ENCODE measurements at places on chromosomes 1 and 21.

- no peak for DNase-seq
Observed at GRCh38 chr1:116984406-116985160, 17.0 kb upstream of the CD101 start.

DNA sequence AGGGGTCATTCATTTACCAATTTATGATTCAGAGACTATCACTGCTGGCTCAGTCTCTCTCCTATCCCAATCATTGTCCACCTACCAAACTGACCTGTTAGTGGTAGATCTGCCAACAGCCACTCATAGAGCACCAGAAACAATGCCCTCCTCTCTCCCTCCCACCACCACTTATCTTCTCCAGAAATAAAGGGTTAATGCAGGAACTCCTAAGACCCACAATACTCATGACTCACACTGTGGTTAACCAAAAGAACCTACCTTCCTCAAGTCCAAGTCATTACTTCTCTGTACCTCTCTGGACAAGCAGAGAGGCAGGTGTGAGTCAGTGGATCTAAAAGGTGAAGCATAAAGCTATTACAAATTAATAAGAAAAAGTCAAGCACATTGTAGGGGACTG, 40.9 kb upstream of the CAMK1G start:
- no peak for DNase-seq

DNA sequence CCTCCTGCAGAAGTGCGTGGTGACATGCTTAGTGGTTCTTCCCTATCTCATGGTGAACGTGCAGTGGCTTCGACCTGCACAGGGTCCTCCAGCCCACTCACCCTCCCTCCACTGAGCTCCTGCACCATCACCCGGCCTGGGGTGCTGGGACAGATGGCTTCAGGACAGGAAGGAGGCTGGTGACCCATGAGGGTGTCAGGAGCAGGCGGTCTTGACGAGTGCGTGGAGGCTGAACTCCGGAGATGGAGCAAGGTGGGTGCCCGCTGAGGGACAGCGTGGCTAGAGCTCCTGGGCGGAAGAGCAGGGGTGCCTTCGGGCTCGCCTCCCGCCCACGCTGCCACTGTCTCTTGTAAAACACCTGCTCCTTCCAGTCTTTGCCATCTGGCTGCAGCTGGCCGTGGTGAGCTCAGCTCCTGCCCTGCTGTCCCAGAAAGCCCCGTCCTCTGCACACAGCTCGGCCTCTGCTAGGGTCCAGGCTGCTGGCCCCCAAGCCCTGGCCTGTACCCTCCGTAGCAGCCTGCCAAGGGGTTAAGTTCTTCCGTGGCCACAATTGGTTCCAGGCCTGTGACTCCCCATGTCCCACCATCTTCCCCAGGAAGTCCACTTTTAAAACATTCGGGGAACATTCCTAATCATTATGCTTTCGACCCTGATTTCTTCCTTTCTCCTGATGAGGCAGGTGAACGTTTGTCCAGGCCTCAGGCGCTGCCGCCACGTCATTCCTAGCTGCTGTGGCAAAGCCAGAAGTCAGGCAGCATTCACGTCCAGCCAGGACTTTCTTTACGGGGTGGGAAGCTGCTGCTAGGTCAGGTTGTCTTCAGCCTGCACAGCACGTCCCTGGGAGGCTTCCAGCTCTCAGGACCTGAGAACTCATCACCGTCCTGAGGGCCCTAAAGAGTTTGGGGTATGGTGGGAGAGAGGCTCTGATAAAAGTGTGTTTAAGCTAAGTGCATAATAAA, 8.1 kb downstream of the KRTAP10-1 start:
- no peak for DNase-seq

- no peak for DNase-seq
Observed at GRCh38 chr1:205274041-205274691, 46.4 kb downstream of the TMCC2 start.

DNA sequence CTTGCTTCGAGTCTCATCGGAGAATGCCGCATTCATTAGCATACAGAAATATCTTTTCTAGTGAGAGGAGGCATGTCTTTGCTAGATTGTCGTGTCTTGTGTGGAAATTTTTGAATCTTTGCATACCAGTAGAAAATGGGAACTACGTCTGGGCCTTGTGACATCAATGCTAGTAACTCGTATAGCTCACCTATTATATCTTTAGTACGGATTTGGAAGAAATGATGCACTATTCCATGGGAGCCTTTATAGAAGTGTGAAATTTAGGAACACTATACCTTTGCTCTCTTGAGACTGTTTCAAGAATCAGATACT, 835 bp downstream of the UHMK1 start:
- DNase-seq, result no peak

- DNase-seq, result no peak
Observed at GRCh38 chr1:222335586-222335985, 212.3 kb downstream of the HHIPL2 start.

DNA sequence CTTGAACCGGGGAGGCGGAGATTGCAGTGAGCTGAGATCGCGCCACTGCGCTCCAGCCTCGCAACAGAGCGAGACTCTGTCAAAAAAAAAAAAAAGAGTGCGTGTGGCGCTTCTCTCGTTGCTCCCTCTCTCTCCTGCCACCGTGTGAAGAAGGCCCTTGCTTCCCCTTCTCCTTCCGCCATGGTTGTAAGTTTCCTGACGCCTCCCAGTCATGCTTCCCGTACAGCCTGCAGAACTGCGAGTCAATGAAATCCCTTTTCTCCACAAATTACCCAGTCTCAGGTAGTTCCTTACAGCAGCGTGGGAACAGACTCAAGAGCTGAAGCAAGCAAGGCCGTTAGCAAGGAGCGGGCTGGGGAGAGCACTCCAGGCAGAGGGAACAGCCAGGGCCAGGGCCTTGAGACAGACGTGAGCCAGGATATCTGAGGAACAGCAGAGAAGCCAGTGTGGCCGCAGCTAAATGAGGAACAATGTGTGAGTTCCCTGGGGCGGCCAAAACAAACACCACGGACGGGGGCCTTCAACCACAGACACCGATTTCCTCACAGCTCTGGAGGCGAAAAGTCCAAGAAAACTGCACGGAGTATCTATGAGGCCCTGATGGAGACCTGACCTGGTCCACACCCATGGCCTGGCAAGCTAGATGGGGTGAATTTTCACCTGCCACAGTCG, 54.2 kb upstream of the ETS2 start:
- DNase-seq, result no peak

GRCh38 chr1:14390816-14391215, 207.7 kb upstream of the KAZN start:
- no peak for DNase-seq

GRCh38 chr1:27658951-27659496, 13.0 kb downstream of the IFI6 start:
- peak; percentile 21 for DNase-seq

DNA sequence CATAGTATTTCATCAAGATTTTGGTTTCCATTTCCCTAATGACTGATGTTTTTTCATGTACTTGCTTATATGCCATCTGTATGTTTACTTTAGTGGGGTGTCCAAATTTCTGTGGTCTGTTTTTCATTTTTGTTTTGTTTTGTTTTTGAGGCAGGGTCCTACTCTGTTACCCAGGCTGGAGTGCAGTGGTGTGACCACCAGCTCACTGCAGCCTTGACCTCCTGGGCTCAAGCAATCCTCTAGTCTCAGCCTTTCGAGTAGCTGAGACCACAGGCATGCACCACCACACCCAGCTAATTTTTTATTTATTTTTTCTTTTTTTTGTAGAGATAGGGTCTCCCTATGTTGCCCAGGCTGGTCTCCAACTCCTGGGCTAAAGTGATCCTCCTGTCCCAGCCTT, 378.0 kb upstream of the VAMP3 start:
- no peak for DNase-seq
